ENCODE measurements at places on chromosomes 11 and 22. TPM values are rescaled to one million over a fixed set of nuclear protein-coding genes. Genes with fewer than 3 reads are reported as not detected.

The RFPL2 gene
- not detected for total RNA-seq

The GAL3ST1 gene
- not detected for total RNA-seq

The ANO1 gene
- not detected for total RNA-seq

The RAB3IL1 gene
- total RNA-seq, result 14.0 TPM

The SCUBE2 gene
- 0.86 TPM for total RNA-seq

All from placental pericyte (primary cell).